ENCODE measurements at places on chromosomes 13 and 19.

GRCh38 chr19:11797491-11797890 lies 832 bp upstream of the ZNF491 start:
- DNase-seq: peak; percentile 89

DNA sequence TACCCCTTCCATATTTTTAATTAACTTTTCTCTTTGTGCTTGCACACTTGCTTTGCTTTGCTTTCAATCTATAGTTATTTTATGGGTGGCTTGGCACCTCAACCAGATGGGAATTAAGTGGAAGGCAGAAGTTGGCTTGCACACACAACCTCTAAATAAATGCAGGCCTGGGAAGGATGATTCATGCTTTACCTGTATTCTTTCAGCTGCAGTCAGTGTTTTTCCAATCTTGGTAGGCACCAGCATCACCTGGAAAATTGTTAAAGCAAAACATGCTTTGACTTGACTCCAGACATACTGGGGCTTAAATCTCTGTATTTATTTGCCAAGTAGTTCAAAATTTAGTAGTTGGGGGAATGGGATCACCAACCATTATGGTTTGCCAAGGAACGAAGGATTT lies 543.0 kb downstream of the GPC6 start:
- no peak for DNase-seq

DNA sequence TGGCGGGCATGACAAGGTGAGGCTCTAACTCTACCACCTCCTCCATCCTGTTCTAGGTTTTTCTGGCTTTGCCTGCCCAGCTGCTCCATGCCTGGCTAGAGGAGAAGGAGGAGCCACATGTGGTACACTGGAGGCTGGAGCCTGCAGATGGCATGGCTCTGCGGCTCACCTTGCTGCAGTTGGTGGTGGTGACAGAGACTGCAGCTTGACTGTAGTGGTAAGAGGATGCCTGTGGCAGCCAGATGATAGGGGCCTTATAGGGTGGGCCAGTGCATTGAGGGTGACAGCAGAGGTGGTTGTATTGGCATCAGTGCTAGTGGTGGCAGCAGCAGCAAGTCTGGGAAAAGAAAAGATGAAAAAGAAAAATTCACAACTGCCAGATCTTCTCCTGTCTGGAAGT lies 146.2 kb downstream of the TNFRSF19 start:
- DNase-seq: no peak

DNA sequence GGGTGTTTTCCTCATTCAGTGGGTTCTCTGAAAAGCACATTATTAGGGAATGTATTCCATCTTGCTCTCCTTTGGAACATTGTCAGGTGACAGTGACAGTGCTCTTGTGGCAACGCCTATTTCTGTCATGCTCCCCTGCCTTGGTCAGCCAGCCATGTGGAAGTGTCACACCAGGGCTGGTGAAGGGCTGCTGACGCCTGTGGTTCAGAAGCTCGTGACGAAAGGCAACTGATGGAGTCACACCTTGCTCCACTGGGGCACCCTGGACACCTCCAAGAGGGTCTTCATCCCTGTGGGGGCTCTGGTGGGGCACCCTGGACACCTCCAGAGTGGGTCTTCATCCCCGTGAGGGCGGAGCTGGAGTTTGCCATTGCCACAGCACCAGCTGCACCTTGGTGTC lies 68.9 kb upstream of the GPR183 start:
- DNase-seq: no peak

DNA sequence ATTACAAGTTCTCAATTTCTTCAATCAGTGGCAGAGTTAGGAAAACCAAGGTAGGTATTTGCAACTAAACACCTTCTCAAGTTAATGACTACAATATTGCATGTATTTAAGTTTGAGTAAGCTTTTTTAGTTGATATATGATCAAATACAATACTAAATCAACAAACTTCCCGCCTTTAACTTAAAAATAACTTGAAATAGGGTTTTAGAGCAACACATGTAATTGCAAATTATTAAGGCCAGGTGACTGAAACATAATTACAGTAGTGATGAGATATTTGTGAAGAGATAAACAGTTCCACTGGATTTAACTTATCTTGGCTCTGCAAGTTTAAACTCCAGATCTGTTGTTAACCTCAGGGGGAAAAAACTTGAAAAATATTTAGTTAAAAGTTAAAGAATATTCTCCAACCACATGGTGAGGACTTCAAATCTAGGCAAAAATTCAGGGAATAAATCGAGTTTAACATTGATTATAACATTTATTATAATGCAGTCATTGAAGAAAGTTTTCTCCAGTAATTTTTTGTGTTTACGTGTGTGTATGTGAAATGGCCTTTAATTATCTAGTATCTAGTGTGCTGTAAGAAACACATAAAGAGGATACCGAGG lies 3.6 kb downstream of the DACH1 start:
- DNase-seq: no peak

- DNase-seq: no peak
Observed at GRCh38 chr19:13843104-13843921, 33.6 kb upstream of the NANOS3 start.

GRCh38 chr19:47190167-47190727 lies 40.8 kb downstream of the BBC3 start:
- peak; percentile 52 for DNase-seq

DNA sequence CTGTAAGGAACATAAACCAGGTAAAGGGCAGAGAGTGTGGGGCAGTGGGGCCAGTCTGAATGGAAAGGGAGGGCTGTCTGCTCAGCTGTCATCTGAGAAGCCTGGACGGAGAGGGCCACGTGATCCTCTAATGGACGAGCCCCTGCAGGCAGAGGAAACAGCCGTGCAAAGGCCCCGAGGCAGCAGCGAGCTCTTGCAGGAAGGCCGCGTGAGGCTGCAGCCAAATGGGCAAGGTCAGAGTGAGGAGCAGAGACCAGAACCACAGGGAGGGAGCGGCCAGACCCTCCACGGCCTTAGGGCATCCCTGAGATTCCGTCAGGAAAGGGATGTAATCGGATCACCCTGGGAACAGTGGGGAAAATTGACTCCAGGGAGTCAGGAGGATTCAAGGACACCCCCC lies 4.4 kb downstream of the LILRB4 start:
- DNase-seq: no peak

- DNase-seq: no peak
Observed at GRCh38 chr13:106521095-106521799, 14.2 kb downstream of the EFNB2 start.

DNA sequence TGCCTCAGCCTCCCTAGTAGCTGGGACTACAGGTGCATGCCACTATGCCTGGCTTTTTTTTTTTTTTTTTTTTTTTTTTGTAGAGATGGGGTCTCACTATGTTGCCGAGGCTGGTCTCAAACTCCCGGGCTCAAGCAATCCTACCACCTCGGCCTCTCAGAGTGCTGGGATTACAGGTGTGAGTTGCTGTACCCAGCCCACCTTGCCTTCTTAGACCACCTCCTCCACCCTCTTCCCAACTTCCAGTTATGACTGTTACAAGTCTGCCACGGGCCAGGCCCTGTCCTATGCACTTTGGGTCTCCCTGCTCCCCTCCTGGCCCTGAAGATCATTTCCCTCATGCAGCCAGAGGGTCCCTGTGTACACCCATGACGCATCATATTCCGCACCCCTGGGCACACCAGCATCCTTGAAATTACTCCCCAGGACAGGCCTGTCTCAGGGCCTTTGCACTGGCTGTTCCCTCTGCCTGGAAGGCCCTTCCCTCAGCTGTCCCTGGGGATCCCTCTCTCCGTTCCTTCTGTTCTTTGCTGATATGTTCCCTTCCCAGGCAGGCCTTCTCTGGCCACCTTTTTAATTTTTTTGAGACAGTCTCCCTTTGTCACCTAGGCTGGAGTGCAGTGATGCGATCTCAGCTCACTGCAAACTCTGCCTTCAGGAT lies 3.0 kb downstream of the LGALS4 start:
- DNase-seq: no peak

- DNase-seq: no peak
Observed at GRCh38 chr13:105083992-105084391, 1451.5 kb downstream of the EFNB2 start.

GRCh38 chr13:113584870-113585671 lies 518 bp downstream of the TFDP1 start:
- DNase-seq: peak; percentile 46

GRCh38 chr13:43286751-43287150 lies 263.4 kb downstream of the DNAJC15 start:
- DNase-seq: no peak

- no peak for DNase-seq
Observed at GRCh38 chr13:70394031-70394548, 285.8 kb upstream of the KLHL1 start.

DNA sequence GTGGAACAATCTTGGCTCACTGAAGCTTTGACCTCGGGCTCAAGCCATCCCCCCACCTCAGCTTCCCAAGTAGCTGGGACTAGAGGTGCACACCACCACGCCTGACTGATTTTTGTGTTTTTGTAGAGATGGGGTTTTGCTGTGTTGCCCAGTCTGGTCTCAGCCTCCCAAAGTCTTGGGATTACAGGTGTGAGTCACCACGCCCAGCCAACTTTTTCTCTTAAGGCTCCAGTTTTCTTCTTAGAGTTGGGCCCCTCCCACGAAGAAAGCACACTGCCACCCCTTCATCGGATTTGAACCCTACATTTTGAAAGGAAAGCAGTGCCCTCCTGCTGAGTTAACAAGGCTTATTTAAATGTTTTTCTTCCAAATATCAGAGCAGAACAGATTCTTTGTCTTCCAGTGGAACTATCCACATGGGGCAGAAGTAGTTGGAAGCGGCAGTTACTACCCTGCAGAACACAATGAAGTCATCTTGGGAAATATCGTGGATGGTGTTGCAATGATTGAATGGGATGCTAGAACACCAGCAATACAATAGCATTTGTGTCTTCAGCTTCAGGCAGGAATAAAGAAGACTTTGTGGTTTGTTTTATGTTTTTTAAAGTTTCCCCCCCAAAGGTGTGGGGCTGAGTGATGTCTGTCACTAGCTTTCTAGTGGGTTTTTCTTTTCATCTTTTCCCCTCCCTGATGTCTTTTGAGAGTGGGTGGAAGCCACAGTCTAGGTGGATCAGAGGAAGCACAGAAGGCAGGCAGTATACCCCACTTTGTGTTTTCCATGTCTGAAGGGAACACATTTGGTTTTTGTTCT lies 8.9 kb downstream of the ACTN4 start:
- DNase-seq: no peak

DNA sequence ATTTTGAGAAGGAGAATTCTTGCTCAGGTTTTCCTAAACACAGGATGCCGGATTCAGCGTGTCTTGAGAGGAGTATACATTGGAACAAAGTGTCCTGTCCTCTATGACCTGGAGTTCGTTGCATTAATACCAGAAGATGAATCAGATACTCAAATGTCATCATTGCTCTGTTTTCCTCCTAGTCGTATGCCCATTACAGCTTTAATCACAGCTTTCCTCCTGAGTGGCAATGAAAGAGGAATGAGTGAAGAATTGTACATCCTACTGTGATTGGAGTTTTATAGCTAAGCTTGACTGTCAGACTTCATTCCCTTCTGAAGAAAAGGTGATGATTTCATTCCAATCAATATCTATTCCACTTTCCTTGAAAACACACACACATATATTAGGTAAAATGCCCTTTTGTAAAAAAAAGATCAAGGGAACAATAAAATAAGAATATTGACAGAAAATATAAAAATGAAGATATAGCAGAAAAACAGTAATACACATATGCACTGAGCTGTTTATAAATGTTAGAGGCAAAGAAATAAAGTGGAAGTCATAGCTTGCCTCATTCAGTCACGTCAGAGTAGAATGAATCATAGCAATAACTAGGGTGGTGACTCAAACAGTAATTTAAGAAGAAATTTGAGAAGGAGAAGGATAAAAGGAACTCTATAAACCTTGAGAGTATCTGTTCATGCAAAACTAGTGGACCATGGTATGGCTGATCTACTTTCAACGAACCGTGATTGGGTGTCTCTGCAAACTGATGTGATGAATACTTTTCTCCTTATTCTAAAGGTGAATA lies 501.5 kb downstream of the SUCLA2 start:
- DNase-seq: no peak

DNA sequence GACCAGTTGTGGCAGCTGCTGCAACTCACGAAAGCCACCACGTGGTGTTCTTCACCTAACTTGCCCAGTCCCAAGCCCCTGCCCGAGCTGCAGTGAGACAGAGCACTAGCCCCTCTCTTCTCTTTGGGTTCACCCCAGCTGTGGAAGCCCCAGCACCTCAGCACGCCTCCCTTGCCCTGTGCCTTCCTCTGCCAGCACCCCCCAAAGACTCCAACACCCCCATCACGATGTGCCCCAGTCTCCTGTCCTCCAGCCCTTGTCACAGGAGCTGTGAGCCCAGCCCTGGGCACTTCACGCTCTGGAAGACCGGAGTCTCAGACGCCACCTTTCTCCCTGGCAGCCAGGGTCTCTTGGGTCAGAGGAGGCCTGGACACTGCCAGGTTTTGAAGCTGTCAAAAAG lies 2.2 kb upstream of the ZNF135 start:
- no peak for DNase-seq

DNA sequence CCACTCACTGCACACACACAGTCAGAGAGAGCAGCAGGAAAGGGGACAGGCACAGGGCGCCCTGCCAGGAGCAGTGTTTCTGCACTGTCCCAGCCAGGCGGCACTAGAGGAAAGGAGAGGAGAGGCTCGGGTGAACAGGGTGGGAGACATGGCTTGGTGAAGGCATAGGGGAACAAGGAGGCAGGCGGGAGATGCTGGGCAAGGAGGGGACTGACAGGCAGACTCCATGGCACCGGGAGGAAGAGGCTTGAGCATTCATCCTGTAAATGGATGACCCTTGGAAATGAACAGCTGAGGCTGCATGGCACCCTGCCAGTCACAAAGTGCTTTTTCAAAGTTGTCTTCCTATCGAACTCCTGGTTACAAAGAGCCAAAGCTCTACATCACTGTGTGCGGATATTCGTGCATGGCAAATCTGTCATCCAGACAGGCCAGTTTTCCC lies 22.4 kb downstream of the MED26 start:
- no peak for DNase-seq

DNA sequence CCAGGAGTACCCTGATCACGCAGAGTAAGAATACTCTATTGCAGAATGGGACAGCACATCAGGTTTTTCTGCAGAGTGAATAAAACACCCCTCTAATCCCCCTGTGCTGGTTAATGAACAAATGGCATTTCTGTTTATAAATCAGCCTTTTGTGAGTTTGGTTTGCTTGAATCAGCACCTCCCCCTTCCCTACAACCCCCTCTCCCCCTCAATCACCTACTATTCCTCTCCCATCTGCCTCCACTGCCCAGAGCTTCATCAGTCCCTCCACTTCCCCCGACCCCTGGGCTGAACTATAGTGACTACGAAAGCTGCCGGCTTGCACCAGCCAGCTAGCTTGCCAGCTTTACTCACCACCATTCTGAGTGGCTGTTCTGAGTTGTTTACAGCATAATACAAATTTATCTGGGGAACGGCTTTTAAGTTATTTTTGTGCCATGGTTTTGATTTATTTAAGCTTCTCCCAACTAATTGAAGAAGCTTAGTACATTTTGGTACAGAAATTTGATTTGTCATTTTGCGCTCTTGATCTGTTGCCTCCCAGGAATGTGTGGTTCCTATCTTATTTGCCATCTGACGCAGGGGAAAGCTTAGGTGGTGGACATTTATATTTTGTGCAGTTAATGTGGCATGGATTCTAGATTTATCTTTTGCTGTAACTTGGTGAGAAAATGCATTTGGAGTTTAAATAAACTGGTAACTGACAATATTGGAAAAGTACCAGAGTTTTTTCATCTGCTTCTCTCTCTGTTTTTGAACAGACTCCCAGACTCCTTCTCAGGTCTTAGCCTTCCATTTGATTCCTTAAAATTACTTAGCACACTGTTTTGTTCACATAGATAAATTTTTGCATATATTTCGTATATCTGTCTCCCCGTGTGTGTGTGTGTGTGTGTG lies 41.7 kb upstream of the WDFY2 start:
- no peak for DNase-seq

- DNase-seq: no peak
Observed at GRCh38 chr13:30810801-30811200, 75.5 kb downstream of the ALOX5AP start.
